GM06990 (cell line): ENCODE measurements at places on chromosomes 7 and 10.

DNA sequence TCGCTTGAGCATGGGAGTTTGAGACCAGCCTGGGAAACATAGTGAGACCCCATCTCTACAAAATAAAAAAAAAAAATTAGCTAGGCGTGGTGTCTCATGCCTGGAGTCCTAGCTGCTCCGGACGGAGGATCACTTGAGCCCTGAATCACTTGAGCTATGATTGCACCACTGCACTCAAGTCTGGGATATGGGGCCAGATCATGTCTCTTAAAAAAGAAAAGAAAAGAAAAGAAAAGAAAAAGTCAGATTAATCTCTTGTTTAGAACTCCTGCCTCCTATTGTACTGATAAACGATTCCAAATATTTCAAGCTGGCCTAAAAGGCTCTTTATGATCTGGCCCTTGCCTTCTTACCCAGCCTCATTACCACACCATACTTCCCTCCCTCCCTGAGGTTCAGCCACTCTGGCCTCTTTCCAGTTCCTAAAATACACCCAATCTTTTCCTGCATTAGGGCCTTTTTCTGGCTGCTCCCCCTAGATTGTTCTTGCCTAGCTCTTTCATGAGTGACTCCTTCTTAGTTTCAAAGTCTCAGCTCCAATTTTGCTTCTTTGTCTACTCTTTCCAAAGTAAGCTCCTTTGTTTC lies 41.7 kb downstream of the VCL start:
- DNase-seq = no peak

GRCh38 chr10:84424731-84425167 lies 96.4 kb downstream of the CCSER2 start:
- no peak for DNase-seq

DNA sequence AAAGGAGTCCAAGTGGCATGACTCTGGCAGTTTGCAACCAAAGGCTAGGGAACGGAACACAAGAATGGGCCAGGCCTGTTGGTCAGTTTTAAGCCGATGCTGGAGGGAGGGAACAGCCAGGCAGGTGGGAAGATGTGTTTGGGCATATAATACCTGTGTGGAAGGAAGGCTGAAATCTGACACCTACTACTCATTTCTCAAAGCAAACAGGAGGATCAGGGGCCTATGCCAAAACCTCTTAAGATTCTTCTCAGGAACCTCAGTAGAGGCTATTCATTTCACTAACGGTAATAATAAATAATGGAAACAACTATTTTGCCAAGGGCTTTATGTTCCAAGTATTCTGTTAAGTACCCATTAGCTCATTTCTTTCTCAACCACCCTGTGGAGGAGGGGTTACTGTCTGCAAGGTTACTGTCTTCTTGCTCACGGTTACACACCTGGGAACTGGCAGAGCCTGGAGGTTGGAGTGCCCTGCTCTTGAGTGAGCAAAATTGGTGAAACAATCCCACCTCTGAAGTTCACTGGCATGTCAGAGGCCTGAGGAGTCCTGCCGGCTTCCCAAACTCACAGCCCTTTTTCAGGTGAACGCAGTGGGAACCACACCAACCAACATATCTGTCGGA lies 35.5 kb downstream of the GOT1 start:
- DNase-seq = no peak

- no peak for DNase-seq
Measured at GRCh38 chr7:94374721-94375566, 19.8 kb upstream of the COL1A2 start.

DNA sequence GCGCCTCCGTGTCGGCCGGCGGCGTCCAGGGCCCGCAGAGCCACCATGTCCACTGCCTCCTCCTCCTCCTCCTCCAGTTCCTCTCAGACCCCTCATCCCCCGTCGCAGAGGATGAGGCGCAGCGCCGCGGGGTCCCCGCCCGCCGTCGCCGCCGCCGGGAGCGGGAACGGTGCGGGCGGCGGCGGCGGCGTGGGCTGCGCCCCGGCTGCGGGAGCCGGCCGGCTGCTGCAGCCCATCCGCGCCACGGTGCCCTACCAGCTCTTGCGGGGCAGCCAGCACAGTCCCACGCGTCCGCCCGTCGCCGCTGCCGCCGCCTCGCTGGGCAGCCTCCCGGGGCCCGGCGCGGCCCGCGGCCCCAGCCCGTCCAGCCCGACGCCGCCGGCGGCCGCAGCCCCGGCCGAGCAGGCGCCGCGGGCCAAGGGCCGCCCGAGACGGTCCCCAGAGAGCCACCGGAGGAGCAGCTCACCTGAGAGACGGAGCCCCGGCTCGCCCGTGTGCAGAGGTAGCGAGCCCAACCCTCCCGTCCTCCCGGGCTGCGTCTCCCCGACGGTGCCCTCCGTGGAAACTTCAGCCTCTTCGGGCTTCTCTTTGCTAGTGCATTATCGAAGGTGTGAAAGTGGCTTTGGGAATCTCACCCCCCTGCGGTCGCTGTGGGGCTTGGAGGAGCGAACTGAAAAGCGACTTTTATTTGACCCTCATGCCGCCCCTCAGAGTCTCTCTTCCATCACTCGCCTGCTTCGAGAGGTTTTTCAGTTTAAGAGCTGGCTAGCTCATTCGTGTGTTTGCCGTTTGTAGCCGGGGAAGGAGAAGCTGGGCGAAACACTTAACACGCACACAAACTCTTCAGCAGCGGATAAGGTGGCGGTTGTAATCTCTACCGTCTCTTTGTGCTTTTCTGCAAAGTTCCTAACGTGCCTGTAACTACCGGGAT lies 975 bp downstream of the GLCCI1 start:
- DNase-seq = peak; percentile 71

DNA sequence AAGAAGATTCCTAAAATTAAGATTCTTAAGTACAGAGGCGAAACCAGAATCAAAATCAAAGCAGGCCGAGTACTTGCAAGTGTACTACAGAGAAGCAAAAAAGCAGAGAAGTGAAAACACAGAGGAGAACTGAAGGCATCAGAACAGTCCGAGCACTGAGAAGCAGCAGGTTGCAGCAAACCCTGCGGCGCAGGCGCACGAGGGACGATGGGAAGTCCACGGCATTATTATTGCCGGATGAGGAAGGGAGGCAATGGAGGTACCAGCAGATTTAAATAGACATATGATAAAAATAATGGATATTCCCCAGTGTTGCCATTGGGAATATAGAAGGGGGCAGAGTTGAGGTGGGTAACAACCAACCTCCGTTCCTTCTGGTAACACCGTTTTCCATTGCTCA lies 7.2 kb upstream of the SPAM1 start:
- DNase-seq = no peak

- no peak for DNase-seq
Measured at GRCh38 chr7:19026888-19027287, 90.5 kb downstream of the TWIST1 start.

DNA sequence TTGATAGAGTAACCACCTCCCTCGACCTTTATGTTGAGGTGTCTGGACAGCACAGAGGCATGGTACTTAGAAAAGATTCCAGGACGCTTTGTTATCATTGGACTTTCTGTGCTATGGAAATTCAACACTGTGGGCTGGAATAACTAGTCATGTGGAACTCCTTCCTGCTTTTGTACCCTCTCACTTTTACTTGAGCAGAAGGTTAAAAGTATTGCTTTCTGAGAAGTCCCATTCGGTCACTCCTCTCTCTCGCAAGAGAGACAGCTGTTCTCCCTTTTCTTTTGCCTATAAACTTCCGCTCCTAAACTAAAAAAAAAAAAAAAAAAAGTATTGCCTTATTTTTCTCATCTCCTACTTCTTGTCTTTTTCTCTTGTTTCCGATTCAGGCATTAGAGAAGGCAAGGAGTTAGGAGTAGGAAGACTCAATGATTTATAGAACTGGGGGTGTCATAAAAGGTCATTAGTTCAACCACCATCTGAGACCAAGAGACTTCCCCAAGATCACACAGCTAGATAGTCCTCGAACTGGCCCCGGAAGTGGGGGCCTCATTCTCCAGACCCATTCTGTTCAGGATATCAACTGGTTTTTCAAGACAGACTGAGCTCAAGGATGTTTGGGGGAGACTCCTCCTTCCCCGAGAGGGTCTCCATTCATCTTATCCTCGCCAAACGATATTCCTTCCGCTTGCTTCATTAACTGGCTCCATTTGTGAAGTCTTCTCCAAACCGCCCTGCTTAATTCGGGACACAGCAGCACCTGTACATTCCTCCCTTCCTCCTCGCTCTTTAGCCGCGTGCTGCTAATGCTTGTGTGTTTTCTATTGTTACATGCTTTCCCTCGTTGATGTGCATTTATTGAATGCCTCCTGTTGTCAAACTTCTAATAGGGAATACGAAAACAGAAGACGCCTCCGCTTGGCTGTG lies 995 bp upstream of the INPP5F start:
- DNase-seq = peak; percentile 43

- DNase-seq = no peak
Measured at GRCh38 chr7:81162771-81163525, 244.1 kb upstream of the SEMA3C start.

GRCh38 chr10:11108356-11108755 lies 90.7 kb downstream of the CELF2 start:
- no peak for DNase-seq

GRCh38 chr7:23918856-23919255 lies 208.8 kb downstream of the STK31 start:
- no peak for DNase-seq

- DNase-seq = no peak
Measured at GRCh38 chr10:130545697-130546096, 409.5 kb downstream of the GLRX3 start.

DNA sequence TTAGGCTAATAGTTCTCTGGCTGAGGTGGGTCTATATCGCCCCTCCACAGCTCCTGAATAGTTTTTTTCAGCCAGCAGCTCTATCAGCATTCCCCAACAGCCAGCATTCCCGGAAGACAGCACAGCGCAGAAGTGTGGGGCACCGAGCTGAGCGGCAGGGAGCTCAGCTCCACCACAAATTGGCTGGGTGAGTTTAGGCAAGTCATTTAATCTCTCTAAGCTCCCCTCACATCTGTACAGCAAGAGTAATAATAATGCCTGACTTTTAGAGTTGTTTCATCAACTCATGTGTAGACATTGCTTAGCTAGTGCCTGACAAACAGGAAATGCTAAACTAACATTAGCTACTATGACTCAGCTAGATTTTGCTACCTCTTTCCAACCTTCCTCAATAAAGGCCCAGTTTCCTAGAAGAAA lies 247.9 kb upstream of the PTN start:
- DNase-seq = no peak

DNA sequence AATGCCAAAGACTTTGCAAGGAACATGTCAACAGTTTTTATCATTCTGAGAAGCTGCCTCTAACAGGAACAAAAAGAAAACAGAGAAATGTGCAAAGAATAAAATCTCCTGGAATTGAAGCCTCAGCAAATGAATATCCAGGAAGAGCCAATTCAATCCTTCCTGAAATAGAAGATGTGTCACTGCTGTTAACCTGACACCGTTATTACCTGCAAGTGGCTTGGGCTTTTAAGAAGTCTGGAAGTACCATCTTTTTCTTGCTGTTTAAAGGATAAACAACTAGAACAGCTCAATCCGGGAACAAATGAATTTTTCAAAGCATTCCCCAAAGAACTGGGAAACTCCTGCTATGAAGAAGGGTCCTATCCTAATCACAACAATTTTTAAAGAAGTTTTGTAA lies 434.8 kb downstream of the KCNMA1 start:
- DNase-seq = no peak

DNA sequence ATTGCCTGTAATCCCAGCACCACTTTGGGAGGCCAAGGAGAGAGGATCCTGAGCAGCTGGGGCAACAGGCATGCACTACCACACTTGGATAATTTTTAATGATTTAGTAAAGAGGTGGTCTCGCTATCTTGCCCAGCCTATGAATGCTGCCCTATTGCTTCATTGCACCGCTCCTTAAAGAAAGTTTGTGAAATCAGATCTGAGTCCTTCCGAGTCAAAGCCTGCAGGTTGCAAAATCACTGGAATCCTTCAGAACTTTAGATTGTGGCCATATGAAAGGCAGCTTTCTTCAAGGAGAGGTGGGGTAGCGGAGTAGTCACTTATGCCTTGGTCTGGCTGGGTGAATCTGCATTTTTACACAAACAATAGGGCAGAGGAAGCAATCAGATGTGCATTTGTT lies 166.3 kb downstream of the ARHGAP12 start:
- no peak for DNase-seq

- DNase-seq = no peak
Measured at GRCh38 chr7:106819546-106819945, 45.5 kb upstream of the PIK3CG start.

DNA sequence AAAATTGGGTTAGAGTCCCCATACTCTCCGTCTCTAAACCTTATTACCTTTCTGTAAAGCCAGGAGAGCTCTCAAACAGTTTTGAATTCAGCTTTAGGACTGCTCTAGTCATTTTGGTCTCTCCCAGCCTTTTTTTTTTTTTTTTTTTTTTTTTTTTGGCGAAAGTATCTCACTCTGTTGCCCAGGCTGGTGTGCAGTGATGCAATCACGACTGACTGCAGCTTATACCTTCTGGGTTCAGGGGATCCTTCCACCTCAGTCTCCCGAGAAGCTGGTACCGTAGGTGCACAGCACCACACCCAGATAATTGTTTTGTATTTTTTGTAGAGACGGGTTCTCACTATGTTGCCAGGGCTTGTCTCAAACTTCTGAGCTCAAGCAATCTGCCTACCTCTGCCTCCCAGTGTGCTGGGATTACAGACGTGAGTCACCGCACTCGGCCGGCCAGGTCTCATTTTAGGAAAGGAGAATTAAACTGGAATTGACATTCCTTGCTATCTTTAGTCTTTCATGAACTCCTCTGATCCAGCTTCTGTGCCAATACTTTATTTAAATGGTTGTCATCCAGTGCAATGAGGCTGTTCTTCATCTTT lies 31.4 kb upstream of the RSU1 start:
- DNase-seq = no peak
